ENCODE measurements at places on chromosomes 6 and 20. TPM values are rescaled to one million over a fixed set of nuclear protein-coding genes. Genes with fewer than 3 reads are reported as not detected.

DNA sequence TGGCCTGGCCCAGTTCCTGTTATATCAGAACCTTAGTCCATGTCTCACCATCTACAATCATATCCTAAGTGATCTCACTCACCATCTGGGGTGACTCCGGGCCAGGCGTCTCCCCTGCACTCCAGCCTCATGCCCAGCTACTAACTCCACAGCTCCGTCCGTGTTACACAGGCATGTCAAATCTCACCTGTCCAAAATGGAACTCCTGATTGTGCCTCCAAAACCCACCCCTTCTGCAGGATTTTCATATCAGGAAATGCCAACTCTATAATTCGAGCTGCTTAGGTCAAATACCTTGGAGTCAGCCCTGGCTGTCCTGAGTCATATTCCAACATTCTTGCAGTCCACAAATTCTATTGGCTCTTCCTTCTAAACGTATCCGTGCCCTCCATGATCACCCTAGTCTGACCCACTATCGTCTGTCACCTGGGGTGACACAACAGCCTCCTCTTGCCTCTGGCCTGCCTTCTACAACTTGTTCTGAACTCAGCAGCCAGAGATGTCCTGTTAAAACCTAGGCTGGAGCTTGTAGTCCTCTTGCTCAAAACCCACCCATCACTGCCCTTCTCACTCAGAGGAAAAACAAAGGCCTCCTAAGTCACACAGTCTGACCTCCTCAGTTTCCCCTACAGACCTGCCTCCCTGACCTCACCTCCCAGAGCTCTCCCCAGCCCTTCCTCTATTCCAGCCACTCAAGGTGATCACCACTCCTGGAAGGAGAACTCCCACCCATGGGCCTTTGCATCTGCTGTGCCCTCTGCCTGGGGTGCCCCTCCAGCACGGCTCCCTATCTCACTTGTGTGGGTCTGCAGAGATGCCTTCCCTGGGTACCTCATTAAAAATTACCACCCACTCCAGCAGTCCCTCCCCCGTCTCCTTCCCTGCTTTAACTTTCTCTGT is 85.3 kb upstream of the SIRPA start:
- H3K4me1 ChIP-seq = peaks cover 58% of the 10 kb centered on the region
- H3K27me3 ChIP-seq = no peaks in the 10 kb centered on the region
- DNase-seq = peak; percentile 58
- peak overlapping the region; percentile 85 for H3K27ac ChIP-seq

The BPIFA1 gene
- total RNA-seq = not detected

DNA sequence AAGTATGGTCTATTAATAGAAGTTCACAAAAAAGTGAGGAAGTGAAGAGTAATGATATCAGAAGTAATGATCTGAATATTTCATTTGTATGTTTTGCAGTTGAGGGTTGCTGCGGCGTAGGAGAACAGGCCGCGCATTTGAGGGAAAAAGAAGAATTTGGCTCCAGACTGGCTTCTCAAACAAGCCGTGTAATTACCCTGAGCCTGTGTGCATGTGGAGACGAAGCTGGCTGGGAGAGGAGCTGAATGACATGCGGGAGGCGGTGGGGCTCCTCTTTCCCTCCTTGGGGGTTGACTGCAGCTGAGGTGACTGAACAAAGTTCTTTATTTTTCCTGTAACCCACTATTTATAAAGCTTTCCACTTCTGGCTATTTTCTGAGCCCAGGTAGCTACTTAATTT is 115.5 kb upstream of the AFDN start:
- no peak overlapping the region for H3K4me3 ChIP-seq
- no peak for DNase-seq
- peaks cover 3% of the 10 kb centered on the region for H3K27me3 ChIP-seq
- H3K27ac ChIP-seq = no peak overlapping the region

GRCh38 chr20:1300083-1300840 is 28.7 kb downstream of the SDCBP2 start:
- H3K27me3 ChIP-seq = no peaks in the 10 kb centered on the region
- H3K27ac ChIP-seq = no peak overlapping the region
- no peak for DNase-seq
- H3K4me1 ChIP-seq = peaks cover 9% of the 10 kb centered on the region
- H3K4me3 ChIP-seq = no peak overlapping the region

The HLA-DOB gene
- total RNA-seq = 0.32 TPM

- H3K27ac ChIP-seq = no peak overlapping the region
- H3K4me3 ChIP-seq = no peak overlapping the region
- no peak for DNase-seq
- no peaks in the 10 kb centered on the region for H3K4me1 ChIP-seq
- no peaks in the 10 kb centered on the region for H3K36me3 ChIP-seq
Observed at GRCh38 chr6:119506631-119507174, 157.1 kb upstream of the MAN1A1 start.

Data from SJSA1 (cell line).